NCI-H460 (cell line): ENCODE measurements at places on chromosomes 5 and 9. TPM values are rescaled to one million over a fixed set of nuclear protein-coding genes. Genes with fewer than 3 reads are reported as not detected.
A peak's percentile ranks its signal among the peaks of the same experiment; 100 is the strongest.

Gene NAA35
- total RNA-seq = 28.1 and 32.8 TPM in 2 replicates

Gene C9orf153
- 0.14 and 0.40 TPM in 2 replicates for total RNA-seq

- DNase-seq = no peak
Observed at GRCh38 chr5:133845271-133845670, 123.2 kb downstream of the C5orf15 start.

DNA sequence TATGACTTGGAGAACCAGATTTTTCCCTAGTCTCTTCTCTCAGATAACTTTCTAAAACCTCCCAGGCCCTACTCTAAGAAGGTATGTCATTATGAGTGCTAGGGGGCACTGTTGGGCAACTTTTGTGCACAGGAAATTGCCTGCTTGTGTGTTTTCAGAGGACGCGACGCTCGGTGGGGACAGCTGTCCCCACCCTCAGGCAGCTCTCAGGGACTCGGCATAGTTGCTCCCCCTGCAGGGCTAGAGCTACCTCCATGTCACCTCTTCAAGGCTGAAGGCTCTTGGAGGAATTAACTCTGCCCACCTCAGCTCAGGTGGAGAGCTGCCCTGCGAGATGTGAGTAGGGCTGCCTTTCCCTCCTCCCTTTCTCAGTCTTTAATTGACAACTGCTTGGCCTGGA lies 10.2 kb upstream of the TIFAB start:
- peak; percentile 58 for DNase-seq

DNA sequence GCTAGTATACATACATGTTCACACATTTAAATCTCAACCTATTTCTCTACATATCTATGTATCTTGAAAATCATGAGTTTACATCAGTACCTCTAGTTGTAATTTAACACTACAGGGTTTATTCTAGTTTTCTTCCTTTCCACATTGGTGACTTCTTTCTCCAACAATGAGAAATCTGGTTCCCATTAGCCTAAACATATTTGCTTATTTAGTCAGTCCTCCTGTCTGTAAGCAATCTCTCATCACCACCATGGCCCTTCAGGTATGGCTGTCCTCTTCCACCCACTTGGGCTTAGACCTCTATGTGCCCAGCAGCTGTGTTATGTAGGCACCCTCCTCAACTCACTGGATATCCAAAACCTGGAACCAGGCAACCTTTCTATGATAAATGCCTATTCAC lies 8.0 kb upstream of the SPATA31D1 start:
- DNase-seq = no peak

GRCh38 chr5:57455511-57456455 lies 26.8 kb downstream of the ACTBL2 start:
- DNase-seq = no peak

- no peak for DNase-seq
Observed at GRCh38 chr5:54362992-54363625, 52.7 kb upstream of the ARL15 start.

DNA sequence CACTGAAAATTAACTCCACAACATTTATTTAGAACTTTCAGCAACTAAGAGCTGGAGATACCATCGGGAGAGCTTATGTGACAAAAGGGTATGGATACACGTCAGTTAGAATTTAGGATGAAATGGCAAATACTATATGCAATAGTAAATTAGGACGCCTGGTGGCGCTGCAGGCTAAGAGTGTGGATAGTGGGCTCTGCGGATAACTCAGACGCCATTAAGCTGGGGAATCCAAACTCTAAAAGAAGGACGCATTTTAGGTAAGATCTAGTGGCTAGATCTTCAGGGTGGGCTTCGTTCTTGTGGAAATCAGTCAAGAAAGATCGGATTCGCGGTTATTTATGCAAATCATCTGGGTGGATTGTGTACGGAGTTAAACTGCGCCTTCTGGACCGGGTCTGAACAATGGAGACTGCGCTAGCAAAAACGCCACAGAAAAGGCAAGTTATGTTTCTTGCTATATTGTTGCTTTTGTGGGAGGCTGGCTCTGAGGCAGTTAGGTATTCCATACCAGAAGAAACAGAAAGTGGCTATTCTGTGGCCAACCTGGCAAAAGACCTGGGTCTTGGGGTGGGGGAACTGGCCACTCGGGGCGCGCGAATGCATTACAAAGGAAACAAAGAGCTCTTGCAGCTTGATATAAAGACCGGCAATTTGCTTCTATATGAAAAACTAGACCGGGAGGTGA lies at the start of gene PCDHB5:
Gene PCDHB5, plus strand, starts transcription at position 177 of the 688 bp plus-strand sequence. Its CDS starts 229 bp downstream, at position 406.
- DNase-seq = peak; percentile 9

DNA sequence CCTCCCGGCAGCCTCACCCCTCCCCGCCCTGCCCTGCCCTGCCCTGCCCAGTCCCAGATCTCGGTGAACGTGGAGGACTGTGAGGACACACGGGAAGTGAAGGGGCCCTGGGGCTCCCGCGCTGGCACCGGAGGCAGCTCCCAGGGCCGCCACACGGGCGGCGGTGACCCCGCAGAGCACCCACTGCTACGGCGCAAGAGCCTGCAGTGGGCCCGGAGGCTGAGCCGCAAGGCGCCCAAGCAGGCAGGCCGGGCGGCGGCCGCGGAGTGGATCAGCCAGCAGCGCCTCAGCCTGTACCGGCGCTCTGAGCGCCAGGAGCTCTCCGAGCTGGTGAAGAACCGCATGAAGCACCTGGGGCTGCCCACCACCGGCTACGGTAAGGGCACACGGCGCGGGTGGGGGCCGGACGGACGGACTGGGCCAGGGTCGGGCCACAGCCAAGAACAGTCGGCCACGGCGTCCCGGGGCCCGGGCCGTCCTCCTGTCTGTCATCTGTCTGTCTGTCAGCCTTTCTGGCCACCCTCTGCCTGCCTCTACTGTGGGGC lies 84.2 kb downstream of the KCNT1 start:
- DNase-seq = no peak

DNA sequence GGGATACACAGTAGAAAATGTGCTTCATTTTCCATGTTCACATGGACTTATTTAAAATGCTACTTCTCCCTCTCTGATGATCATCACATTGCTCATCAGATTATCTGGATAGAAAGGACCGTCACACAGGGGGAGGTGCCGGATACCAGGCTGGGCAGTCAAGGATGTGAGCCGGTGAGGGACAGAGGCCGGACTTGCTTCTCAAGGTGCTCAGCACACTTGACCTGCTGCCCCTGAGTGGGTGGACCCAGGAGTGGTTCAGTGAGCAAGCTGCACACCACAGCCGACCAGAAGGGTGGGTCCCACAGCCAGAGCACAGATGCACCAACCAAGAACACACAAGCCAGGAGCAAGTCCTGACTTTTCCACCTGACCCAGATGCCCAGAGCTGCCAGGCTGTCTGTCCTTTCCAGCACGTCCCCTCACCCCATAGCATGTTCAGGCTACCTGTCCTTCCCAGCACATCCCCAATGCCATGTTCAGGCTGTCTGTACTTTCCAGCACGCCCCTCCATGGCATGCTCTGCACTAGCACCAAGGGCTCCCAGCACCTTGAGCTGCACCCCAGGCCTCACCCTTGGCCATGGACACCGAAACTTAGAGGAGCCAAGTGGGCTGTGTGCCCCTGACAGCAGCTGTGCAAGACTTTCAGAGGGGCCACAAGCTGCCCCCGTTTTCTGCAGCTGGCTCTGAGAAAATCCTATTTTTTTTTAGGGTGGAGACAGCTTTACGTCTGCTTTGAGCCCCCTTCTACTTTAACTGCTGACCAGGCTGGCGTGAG lies 77.8 kb downstream of the SECISBP2 start:
- no peak for DNase-seq

- peak; percentile 84 for DNase-seq
Observed at GRCh38 chr5:57779383-57780223, 297.0 kb upstream of the ACTBL2 start.

- DNase-seq = no peak
Observed at GRCh38 chr5:10726913-10727517, 34.0 kb downstream of the DAP start.

DNA sequence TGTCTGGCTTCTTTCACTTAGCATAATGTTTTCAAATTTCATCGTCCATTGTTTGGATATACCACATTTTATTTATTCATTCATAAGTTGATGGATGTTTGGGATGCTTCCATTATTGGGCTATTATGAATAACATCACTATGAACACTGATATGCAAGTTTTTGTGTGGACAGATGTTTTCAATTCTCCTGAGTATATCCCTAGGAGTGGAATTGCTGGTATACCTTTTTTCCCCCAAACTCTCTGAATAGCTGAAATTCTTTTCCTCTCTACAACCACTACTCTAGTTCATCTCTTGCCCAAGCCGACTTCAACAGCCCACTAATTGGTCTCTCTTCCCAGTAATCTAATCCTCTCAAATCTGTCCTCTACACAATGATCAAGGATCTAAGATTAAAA lies 4.7 kb upstream of the ZFR start:
- DNase-seq = no peak

GRCh38 chr5:68129364-68129763 lies 86.2 kb upstream of the PIK3R1 start:
- DNase-seq = no peak
